GDM1 (cell line): ENCODE measurements at places on chromosomes 13 and 19.
A peak's percentile ranks its signal among the peaks of the same experiment; 100 is the strongest.

DNA sequence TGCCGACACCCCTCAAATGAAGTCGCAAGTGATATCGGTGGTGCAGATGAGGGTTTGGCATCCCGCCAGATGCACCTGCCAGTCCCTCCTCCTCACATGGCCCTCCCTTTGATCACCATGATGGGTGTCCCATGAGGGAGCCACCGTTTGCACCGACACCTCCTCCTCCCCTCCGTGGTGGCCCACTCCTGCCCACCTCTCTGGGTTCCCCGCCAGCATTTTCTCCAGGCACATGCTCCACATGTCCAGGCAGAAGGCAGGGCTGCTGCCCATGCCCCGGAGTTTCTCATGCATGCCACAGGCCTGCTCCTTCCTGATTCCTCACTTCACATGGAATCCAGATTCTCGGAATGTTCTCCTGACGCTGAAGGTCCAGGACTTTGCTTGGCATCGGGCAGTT is 49.3 kb downstream of the COL4A2 start:
- DNase-seq = no peak

DNA sequence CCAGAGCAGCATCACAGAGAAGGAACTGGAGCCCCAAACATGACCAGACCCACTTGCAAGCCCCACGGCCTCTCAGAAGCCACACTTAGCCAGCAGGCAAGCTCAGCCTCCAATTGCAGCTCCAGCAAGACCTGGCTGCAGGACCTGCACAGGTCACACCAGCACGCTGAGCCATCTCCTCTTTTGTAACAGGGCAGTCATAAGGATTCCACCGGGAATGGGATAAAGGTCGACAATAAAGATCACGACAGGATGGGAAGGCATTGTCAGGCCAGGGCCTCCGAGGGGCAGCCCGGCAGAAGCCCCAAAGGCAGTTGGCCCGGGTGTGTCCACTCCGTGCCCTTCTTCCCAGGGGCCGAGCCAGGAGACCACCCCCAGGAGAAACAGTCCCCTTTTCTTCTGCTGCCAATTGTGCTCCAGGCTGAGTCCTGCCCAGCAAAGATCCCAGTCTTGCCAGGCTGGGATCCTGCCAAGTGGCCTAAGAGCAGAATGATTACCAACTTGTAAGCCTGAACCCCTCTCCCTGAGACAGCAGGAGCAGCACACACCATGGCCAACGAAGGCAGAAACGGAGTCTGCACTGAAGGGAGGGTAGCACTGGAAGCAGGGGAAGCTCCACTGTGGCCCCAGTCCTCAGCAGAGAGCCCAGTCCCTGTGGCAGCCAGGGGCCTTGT is 12.5 kb downstream of the PEPD start:
- no peak for DNase-seq

GRCh38 chr19:8204961-8205360 is 4.2 kb upstream of the CERS4 start:
- DNase-seq = no peak

GRCh38 chr13:72590091-72590740 is 137.2 kb downstream of the MZT1 start:
- no peak for DNase-seq

DNA sequence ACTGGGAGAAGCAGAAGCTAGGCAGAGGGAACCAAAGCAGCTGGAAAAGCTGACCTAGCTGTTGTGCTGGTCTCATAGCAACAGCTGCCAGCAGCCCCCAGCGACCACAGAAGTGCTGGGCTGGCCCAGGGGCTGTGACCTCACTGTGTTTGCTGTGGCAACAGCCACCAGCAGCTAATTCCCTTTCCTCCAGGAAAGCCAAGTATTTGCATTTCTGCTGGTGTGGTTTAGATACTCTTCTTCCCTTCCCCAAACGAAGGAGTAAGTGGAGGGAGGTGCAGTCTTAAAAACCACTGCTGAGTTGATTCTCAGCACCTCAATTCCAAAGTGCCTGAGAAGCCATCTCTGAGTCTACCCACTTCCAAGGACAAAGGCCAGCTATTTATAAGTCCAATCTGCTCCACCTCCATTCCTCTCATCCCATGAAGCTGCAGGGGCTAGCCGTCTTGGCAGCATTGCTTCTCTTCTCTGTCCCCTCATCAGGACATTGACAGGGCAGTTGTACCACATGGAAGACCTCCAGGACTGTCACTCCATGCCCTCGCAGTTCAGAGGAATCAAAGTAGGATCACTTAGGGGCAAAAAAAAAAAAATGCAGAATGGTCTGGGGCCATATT is 11.5 kb upstream of the CCDC97 start:
- peak; percentile 73 for DNase-seq

DNA sequence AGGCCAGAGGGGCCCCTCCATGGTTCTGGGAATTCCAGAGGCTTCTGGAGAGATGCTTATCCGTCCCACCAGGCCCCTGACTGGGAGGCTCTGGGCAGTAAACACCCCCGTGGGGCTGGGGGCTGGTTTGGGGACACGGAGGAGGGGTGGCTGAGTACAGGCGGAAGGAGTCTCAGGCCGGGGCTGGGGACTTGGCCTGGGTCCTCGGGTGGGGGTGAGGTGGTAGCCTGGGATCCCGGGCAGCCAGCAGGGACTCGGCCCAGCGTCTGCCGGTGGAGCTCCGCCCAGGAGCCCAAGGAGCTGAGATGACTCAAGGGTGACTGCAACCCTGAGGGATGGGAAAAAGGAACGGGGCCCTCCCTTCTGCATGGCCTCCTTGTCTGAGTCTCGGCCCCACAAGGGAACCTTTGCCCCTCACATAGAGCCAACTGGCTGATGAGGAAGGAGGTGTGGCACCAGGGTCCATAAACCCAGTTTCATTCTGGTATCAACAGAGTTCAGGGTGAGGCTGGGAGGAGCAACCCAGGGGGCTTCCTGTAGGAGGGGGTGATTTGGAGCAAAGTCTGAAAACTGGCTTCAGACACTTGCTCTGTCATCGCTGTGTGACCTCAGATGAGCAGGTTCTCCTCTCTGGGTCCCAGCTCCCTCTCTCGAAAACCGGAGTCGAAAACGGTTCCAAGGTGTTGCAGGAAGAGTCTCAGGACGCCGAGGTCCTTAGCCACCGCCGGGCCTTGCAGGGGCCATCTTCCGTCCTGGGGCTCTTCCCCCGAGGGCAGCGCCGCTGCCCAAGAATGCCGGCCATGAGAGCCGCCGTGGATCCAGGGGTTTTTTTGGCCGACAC is 809 bp downstream of the MISP start:
- DNase-seq = no peak

GRCh38 chr19:1489463-1490310 is 463 bp downstream of the PCSK4 start:
- DNase-seq = no peak

- no peak for DNase-seq
These were observed 72.8 kb upstream of the SPATA13 start for GRCh38 chr13:24087605-24088225.

DNA sequence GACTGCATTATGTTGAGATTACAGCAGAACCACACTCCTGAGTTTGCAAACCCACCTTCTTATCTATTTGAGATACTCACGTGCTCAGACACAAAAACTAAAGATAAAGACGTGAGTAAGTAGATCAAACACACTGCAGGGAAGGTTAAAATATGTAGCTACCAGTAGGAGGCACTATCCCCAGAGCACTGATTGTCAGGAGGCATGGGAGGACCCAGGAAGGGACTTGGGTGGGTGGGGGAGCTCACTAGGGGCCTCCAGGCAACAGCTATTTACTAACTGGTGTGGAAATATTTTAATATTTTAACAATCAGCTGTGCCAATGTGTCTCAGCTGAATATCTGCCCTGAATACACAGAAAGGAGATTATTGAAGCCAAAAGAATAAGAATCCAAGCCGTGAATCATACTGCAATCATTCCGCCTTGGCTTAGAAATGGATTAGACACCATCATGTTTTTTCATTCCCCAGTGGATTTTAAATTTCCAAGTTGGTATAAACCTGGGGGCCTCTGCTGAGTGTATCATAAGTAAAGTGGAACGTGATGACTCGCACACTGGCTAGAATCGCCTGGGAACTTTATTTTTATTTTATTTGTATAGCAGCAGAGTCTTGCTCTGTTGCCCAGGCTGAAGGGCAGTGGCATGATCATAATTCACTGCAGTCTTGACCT is 73.2 kb upstream of the CACNA1A start:
- DNase-seq = no peak

- DNase-seq = no peak
These were observed 65.8 kb upstream of the MED4 start for GRCh38 chr13:48160606-48161278.

DNA sequence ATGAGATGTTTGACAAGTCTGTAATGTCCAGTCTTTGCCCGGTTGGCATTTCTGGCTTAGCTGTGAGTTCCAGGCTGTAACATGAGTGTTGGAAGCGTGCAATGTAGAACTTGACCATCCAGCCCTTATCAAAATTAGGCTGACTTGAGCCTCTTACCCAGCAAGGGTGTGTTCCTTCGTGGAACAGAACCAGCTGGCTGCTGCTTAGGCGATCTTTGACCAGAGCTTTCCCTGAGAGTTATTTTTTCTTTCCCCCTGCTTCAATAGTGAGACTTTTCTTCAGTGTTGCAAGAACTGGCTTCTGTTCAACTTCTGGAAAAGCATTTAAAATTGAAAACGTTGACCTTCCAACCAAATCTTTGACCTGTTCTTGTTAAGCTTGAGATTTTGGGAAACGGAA is 6.5 kb downstream of the TNFSF13B start:
- no peak for DNase-seq

GRCh38 chr13:40190641-40191100 is 475.8 kb downstream of the FOXO1 start:
- no peak for DNase-seq

- DNase-seq = no peak
These were observed 25.5 kb downstream of the TSSK6 start for GRCh38 chr19:19489804-19490204.

DNA sequence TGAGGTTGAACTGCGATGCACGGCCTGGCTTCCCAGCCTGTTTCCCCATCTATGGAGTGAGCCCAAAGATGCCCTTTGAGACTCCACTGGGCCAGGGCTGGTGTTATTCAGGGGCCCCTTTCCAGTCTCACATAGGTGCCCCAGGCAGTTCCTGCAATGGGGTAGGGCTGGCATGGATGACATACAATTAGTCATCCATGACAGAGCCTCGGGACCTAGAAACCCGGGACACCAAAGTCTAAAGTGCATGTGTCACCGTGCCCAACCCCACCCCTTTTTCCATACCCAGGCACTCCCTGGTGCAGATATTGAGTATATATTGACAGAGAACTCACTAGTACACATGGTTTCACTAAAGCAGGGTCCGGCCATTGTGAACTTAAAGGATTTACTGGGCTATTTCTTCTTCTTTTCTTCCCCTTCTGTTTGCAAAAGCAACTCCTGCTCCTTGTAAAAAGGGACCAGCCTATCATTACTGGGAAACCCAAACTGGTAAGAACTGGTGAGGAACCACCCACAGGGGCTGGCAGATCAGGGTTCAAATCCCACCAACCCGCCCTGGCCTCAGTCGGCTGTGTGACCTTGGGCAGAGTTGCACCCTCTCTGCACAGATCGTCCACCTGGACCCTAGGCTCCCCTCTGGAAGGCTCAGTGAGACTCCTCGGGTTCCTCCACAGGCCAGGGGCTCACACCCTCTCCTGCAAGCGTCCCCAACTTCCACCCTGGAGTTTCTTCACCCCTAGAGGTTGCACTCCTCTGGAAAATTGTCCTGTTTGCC is 2.7 kb downstream of the B3GNT3 start:
- DNase-seq = no peak

GRCh38 chr13:31441800-31442510 is 242.2 kb downstream of the B3GLCT start:
- DNase-seq = no peak

DNA sequence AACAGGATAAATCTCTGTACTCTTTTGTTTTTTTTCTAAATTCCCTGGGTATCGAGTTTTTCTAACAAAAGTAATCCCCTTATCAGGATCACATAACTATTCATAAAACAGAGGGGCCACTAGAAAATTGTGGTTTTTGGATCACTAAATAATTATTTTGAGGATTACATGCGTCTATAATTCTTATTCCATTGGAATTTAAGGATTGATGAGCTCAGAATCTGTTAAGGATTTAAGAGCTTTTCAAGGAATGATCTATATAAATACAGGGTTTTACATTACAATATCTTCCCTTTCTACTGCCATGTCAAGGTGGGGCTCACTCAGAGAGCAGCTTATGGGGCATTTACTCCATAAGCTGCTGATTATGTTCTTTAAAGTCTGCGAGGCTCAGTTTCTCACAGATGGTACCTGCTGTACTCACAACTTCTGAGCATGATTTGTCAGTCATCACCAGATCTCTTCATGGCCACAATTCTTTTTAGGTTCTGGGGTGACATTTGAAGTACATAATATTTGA is 449.8 kb downstream of the PCDH17 start:
- no peak for DNase-seq
